ENCODE measurements at places on chromosomes 11 and 22. TPM values are rescaled to one million over a fixed set of nuclear protein-coding genes. Genes with fewer than 3 reads are reported as not detected.

The MPPED2 gene
- not detected for total RNA-seq

The C22orf15 gene
- 0.97 TPM for total RNA-seq

The ASPHD2 gene
- total RNA-seq = 1.9 TPM

The TRIM48 gene
- not detected for total RNA-seq

The ROM1 gene
- 3.4 TPM for total RNA-seq

The CNTF gene
- total RNA-seq = 0.42 TPM

The GRIK4 gene
- not detected for total RNA-seq

The ST14 gene
- not detected for total RNA-seq

All from HFFc6 (cell line).